ENCODE measurements at places on chromosomes 7 and 10. TPM values are rescaled to one million over a fixed set of nuclear protein-coding genes. Genes with fewer than 3 reads are reported as not detected.

DNA sequence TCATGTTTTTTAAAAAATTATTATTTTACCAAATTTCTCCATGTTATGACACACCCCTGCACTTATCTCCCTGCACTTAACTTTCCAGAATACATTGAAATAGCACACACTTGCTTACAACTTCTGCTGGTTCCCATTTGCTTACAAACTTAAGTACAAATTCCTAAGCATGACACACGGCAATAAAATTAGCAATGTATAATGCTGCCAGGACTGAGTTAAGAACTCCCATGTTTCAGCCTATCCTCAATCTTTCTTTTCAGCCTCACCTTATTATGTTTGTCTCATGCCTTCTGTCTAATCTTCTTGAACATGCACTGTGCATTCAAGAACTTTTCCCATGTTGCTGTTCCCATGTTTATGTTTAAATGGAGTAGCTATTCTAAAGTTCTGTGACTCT, 40.8 kb downstream of the PRPS1L1 start:
- no peak for DNase-seq

DNA sequence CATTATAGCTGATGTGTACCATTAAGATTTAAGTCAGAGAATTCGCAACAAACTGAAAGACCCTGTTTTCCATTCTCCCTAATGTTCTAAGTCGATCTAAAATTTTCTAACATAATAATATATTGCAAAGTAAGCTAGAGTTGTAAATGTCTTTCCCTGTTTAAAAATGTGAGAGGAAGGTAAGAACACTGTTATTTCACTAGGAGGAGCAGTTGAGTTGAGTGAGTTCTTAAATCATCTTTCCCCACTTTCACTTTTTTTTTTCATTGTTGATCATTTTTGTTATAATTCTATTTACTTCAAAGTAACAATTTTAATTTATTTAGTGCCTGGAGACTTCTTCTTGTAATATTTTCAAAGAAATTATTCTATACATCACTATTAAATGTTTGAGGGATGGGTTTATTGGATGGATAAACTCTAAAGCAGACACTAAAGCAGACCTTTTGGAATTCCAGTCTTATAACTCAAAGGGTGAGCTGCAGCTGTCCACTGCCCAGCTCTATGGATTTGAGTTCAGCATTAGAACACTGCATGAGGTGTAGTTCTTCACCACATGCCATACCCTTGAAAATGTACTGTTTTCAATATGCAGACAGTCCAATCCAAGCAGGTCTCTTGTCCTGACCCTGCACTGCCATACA, 181.3 kb upstream of the FZD1 start:
- DNase-seq, result peak; percentile 8

DNA sequence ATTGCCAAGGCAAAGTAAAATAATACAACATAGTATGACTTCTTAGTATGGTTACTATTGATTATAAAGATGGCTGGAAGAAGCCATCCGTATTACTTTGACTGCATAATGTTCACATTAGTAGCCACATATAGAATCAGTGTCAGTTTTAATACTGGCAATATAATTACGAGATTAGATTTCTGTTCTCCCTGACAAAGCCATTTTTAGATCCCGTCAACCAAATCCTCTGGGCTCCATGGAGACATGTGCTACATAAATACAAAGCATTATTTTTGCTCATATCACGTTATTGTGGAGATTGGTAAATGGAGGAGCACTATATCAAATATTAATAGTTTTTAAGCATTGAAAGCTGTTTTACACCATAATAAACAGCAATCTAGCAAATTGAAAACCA, 124.0 kb downstream of the MAGI2 start:
- DNase-seq, result no peak

DNA sequence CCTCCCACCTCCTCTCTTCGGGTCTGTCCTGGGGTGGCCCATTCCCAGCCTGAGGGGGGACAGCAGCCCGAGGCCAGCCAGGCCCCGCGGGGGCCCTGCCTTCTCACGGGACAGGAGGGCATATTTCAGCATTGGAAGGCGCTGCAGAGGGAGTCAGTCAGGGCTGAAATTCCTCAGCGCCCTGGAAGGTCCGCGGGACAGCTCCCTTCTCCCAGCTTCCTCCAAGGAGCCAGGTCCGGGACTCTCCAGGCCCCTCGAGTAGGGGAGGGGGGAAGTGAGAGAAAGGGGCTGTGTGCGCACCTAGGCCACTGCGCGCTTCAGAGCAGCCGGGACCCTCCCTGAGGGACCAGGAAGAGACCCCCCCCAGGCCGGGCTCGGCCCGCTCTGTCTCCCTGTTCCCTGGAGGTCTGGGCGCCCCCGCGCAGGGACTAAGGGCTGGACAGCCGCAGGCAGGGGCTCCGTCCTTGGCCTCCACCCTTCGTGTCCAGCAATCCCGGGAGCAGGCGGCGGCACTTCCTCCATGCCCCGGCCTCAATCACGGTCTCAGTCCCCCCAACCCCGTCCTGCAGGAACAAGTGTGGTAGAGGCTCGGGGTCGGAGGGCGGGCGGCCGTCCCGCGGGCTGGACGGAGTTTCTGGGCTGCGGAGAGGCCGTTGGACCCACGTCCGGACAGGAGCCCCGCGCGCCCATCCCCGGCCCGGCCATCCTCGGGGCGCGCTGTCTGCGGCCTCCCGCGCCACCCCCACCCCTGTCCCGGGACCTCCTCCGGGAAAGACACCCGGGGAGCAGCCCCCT, 6.0 kb upstream of the ELFN1 start:
- no peak for DNase-seq

DNA sequence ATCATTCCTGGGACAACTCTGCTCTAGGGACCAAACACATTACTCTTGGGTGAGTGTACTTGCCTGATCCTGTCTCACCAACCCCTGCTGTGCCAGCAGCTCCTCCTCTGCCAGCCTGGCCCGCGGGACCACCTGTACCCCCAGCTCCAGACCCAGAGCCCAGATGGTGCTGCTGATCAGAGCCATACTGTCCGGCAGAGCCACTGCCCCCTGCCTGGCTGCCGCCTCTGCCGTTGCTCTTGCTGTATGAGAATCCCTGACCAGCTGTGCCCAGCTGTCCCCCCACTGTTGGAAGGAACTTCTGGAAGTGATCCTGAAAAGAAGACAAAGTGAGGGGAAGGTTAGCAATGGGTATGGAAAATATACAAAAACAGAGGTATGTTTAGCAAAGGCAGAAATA, 6.9 kb downstream of the MYOZ1 start:
- DNase-seq, result no peak

DNA sequence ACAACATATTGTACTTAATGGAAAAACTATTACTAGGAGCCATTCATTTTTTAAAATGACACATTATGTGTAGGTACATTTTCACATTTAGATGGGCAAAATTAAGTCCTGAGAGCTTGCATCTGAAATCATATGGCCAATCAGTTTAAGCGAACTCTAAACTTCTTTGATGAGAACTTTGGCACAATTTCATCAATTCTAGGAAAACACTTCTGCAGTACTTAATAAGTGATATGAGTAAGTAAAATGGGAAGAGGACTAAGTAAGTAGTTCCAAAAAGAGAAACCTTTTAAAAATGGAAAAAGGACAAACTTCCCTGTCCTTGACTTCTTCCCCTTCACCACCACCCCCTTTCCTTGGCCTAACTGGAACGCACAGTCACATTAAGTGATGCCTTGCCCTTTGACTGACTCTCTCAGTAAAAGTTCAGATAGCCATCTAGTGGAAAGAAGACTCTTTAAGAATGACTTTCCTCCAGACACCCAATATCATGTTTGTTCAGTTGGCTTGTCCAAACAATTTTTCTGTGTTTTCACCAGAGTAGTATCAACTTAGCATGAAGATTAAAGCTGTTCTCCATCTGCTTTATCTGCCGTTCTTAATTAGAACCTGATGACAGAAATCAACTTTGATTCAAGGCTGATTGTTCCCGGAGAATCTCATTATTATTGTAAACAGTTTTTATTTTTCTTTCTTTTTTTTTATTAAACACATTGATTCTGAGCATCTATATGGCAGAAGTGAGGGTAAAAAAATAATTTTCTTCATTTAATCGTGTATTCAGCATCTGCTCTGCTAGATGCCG, 45.1 kb downstream of the CNNM2 start:
- peak; percentile 3 for DNase-seq

- DNase-seq, result no peak
These were observed 4.8 kb upstream of the PDE1C start for GRCh38 chr7:32074787-32075585.

DNA sequence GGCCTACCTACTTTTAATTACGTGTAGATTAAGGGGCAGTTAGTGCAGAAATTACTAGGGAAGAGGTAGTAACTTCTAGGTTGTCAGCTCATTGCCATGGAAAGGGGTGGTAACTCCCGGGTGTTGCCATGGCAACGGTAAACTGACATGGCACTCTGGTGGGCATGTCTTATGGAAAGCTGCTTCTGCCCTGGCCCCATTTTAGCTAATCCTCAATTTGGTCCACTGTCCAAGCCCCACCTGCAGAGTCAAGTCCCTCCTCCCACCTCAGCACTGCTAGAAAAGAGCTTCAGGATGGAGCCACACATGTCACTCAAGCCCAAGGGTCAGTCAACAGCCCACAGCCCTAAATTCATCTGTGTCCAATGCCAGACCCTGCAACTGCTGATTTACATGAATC, 7.5 kb upstream of the ZKSCAN1 start:
- no peak for DNase-seq

- no peak for DNase-seq
These were observed 126.2 kb downstream of the MDFIC start for GRCh38 chr7:115047958-115048720.

The UCN3 gene
- total RNA-seq, result not detected

The NACAD gene
- total RNA-seq, result not detected

The OPN4 gene
- 0.17 TPM for total RNA-seq

The TFEC gene
- not detected for total RNA-seq

The AKR1C2 gene
- total RNA-seq, result 1,499 TPM

The LFNG gene
- 16.7 TPM for total RNA-seq
